Activated CD8-positive, alpha-beta memory T cell treated with anti-CD3 and anti-CD28 coated beads, Interleukin-2, amount 50 U/mL, for 48 hours (primary cell): ENCODE measurements at places on chromosomes 5 and 9.

- DNase-seq = no peak
Observed at GRCh38 chr9:116238225-116238624, 84.6 kb downstream of the PAPPA start.

DNA sequence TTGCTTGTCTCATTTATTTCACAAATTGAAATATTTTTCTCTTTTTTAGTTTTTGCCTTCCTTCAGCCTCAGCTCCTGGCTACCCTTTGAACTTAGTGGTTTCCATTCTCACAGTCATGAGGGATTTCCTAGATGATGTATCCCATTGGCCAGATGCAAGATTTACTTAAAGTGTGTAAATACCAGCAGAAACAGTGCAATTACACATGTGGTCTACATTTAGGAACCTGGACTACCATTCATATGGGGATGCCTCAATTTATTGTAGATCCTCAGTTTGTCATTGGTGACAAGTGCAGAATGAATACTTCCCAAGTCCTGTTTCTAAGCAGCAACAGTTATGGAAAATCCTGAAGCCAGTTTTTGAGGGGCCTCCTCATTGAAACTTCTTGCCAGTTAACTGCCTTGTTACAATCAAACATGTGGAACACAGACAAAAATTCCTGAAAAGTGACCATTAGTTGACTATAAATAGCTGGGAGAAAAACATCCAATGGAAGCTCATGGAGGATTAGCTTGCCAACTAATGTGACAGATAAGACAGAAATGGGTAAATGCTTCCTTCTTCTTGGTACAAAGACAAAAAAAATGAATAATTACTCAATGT, 113.6 kb upstream of the FER start:
- no peak for DNase-seq

DNA sequence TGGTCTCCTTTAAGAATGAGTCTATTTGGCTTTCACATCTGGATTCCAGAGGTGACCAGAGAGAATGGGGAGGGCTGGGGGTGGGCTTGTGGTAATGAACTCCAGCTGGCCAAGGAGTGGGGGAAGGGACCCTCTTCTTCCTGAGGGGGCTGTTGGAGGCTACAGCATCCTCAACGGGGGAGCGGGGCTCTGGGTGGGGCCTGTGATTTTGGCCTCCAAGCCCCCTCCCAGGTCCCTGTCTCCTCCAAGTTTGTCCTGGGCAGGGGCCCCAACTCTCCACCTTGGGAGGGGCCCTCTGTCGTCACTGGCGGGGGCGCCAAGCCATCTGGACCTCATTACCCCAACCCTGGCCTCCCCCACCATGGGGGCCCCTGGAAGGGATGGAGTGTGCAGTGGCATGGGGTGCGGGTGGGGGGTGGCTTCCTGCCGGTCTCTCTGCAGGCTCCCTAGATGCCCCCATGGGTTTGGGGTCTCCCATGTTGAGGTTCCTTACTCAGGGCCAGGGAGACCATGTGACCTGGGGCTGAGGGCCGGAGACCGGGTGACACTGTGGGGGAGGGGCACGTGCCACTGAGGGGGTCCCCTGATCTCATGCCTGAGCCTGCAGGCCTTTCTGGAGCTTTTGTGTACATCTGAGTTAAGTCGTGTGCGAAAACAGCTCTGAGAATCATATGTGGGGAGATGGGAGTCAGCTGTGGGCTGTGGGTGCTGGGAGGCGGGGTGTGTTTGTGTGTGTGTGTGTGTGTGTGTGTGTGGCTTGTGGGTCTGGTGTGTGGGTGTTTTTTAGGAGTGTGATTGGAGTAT, 32.4 kb downstream of the GOLGA2 start:
- DNase-seq = no peak

DNA sequence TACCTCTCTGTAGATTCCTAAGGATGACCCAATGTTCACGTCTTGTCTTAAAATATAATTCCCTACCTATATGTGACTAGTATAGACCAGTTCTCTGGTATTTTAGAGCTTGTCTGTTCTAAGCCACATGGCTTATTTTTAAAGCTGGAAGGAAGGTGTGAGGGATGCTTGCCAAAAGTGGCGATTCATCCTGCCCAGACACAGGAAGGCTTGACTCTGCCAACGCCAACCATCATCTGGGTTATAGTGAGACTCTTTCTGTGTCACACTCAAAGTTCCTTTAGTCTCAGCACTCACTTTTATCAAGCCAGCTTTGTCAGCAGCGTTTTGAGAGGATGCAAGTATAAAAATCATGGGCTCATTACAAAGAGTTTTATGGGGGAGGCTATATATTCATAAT, 500.0 kb downstream of the PTPRD start:
- no peak for DNase-seq

DNA sequence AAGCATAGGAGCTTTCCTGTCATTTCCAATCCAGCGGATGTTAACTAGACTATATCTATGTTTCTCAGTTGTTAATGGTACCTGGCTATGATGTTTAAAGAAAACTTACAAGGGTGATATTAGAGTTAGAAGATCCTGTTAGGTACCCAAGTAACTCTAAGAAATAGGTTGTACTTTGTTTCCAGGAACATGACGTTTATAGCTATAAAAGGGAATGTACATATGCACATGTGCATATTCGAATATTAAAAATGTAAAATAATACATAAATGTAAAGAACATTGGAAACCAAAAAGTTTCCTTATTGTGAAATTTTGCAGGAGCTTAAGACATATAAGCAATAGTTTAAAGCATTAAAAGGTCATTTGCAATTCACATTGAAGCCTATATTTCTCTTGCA, 247.7 kb upstream of the EDIL3 start:
- DNase-seq = no peak

- DNase-seq = no peak
Observed at GRCh38 chr9:18721267-18721994, 247.5 kb downstream of the ADAMTSL1 start.

DNA sequence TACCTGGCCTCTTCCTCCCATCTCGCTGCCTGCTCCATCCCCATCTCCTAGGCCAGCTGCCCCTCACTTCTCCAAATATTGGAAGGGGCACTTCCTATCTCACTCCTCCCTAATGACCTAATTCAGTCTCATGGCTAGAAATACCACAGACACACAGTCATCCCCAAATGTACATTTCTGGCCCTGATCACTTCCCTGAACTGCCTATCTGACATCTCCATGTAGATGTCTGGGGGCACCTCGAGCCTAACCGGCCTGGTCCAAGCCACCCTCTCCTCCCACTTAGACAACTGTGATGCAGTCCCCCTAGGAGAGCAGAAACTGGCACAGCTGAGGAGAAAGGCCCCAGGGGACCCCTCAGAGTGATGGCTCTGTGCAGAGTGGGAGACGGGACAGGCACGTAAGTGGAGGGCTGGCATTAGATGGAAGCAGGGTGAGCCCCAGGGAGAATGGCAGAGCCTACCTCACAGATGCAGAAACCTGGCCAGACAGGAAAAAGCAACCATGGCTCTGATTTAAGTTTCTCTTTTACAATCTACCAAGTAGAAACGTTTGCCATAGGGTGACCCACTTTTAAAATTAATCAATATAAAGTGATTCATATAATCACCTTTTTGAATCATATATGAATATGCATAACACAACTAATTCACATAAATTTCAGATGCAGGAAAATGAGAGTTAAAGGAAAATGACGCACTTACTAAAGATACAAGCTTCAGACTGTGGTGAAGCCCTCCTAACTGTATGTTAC, 22.1 kb downstream of the CAMSAP1 start:
- DNase-seq = no peak

DNA sequence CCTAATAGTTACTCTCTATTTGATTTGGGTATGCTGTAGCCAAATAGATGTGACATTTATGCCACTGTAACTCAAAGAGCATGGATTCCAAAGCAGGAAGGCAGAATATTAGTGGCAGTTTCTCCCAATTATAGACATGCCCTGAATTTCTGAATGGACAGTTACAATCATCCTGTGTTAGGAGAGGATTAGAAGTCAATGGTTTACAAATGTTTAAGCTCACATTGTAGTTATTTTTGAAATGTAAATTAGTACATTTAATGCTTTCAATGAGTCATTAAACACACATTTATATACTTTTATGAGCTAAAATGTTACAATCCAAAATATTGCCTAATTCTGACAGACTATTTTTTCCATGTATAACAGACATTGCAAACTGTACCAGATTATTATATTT, 62.3 kb upstream of the CDH18 start:
- DNase-seq = no peak

GRCh38 chr9:34809504-34810186, 99.7 kb upstream of the CCL21 start:
- DNase-seq = no peak

- peak; percentile 75 for DNase-seq
Observed at GRCh38 chr9:70420441-70421271, 6.2 kb upstream of the KLF9 start.

DNA sequence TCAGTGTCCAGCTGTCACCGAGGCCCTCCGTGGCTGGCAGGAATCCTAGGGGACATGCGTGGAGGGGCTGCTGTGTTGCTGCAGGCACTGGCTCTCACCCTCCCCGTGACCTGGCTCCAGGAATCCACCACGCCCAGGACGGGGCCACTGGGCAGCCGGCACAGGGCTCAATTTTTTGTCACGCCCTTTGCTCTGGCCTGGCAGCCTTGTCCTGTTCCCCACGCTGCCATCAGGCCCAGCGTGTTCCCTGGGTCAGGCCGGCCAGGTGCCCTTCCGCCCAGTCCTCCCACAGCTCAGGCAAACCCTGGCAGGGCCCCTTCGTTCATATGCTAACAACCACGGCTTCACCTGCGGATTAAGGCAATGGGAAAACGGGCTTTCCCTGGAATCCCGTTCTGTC, 37.3 kb downstream of the PROP1 start:
- DNase-seq = no peak

- DNase-seq = no peak
Observed at GRCh38 chr5:73499187-73499586, 945 bp downstream of the BTF3 start.

- no peak for DNase-seq
Observed at GRCh38 chr5:7396713-7397454, 946 bp downstream of the ADCY2 start.

DNA sequence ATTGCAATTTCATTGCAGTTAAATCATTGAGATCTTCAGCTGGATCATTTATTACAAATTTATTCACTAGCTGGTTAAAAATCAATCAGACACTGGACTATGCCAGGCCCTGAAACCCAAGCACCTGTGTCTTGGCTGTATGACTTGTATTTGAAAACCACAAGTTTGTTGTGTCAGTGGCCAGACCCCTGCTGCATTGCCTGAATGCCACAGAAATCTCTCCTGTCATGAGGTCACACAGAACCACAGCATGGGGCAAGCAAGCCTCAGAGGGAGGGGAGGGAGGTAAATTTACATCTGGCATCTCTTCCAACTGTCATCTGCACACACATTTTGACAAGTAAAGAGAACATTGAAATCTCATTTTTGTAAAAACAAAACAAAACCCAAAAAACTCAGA, 90.0 kb downstream of the ARRDC3 start:
- no peak for DNase-seq

DNA sequence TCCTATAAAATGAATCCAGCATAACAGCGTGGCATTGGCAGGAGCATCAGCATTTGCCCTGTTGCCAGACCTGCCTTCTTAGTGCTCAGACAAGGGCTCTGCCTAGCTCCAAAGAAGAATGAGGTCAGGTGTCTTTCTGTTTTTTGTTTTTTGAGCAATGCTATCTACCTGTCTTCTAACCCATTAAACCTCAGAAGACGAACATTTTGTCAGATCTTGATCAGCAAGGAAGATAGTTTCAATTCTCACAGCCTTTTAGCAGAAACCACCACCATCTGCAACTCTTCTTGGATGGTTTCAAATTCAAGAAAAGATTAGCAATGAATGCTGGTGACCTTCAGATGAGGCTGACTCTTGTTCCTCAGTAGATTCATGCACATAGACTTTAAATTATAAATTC, 103.5 kb upstream of the IQGAP2 start:
- DNase-seq = no peak

GRCh38 chr9:100167915-100168654, 69.0 kb downstream of the INVS start:
- no peak for DNase-seq

GRCh38 chr9:21682381-21682780, 120.1 kb upstream of the MTAP start:
- no peak for DNase-seq

GRCh38 chr5:141875795-141876627, 2.2 kb downstream of the PCDH1 start:
- no peak for DNase-seq

GRCh38 chr9:93094658-93095204, 1.3 kb upstream of the CARD19 start:
- peak; percentile 64 for DNase-seq

- DNase-seq = no peak
Observed at GRCh38 chr5:75656311-75657003, 45.2 kb downstream of the ANKDD1B start.

DNA sequence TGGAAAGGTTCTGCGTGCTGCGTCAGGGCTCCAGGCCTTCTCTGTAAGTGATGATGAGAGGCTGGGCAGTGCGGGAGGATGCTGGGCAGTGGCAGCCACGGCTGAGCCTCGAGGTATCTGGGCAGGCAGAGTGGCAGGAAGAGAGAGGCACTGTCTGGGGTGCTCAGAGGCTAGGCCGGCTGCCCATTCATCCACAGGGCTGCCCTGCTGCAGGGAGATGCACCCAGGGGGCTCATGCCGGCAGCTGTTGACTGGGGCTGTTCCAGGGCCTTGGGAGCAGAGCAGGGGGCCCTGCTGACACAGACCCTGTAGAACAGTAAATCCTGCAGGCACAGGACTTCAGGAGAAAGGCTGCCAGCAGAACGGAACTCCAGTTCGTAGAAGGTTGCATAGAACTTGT, 88.8 kb downstream of the BOD1 start:
- DNase-seq = no peak

- DNase-seq = no peak
Observed at GRCh38 chr5:151434570-151435237, 12.7 kb upstream of the SLC36A1 start.

- DNase-seq = no peak
Observed at GRCh38 chr5:37938076-37938852, 98.4 kb upstream of the GDNF start.

GRCh38 chr5:131462454-131462853, 172.6 kb downstream of the RAPGEF6 start:
- no peak for DNase-seq

- no peak for DNase-seq
Observed at GRCh38 chr5:75351139-75351926, 14.3 kb downstream of the HMGCR start.

- no peak for DNase-seq
Observed at GRCh38 chr9:130185490-130186031, 13.4 kb downstream of the NCS1 start.

DNA sequence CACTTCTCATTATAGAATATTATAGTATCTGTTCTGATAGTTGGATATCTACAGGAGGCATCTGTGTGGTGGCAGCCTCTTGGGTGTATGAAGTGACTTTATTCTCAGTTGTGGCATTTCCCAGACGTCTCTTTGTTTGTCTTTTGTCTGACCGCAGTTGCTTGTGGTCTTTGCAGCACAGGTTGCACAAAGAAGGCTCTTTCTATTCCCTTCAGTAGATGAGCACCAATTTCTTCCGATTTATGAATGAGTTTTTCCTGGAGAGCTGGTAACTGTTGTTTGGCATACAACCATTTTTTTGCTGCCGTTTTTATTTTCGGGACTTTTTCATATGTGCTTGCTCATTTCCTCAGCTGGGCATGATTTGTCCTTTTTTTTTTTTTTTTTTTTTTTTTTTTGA, 56.4 kb upstream of the MYO10 start:
- DNase-seq = no peak
